Activated T-cell treated with anti-CD3 and anti-CD28 coated beads for 4 hours (primary cell): ENCODE measurements at places on chromosomes 6 and 20.

DNA sequence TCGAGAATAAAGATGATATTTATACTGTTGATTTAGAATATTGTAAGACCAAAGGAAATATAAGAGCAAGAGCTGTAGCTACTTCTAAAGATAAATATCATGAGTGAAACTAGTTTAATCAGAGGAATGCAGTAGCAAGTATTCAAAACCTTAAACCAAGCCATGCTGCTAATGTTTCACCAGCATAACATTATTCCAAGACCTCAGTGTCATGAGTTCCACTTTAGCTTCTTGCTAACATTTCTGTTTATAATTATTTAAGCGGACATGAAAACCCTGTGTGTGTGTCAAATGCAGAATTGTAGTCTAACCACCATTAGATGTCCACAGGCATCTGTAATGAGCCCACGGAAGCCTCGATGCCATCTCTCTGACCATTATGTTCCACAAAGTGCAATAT lies 752.6 kb upstream of the MARCKS start:
- DNase-seq = no peak

DNA sequence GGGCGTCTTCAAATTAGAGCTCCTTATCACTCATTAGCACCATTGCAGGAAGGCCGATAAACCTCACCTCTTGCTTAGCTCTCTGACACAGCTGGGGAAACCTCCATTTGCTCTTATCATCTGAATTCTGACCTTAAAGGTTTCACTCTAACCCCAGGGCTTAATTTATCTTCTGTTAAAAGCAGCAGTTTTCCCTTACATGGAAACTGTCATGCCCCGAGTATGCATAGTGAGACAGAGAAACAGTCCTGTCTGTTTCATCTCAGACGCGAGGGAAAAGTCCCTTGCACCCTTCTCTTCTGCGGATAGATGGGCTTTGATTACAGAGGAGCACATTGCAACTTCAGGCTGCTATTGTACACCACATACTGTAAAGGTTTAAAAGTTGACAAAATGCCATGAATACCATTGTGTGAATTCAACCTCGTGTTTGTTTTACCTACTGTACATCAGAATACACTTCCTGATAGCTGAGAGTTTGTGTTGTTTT lies 191.5 kb upstream of the BMP2 start:
- no peak for DNase-seq

- DNase-seq = no peak
Observed at GRCh38 chr6:19322691-19323485, 514.3 kb upstream of the ID4 start.

- no peak for DNase-seq
Observed at GRCh38 chr20:12594410-12595088, 414.2 kb upstream of the SPTLC3 start.

- DNase-seq = no peak
Observed at GRCh38 chr6:166905013-166905412, 51.3 kb downstream of the RNASET2 start.

GRCh38 chr6:125201961-125202729 lies 48.6 kb downstream of the TPD52L1 start:
- DNase-seq = no peak

GRCh38 chr20:4613184-4613583 lies 108.5 kb upstream of the PRND start:
- DNase-seq = no peak

GRCh38 chr6:71347119-71347518 lies 58.5 kb downstream of the OGFRL1 start:
- no peak for DNase-seq

GRCh38 chr20:41248368-41249024 lies 69.0 kb downstream of the ZHX3 start:
- no peak for DNase-seq

- no peak for DNase-seq
Observed at GRCh38 chr20:44805979-44806620, 4.2 kb downstream of the RIMS4 start.

- DNase-seq = no peak
Observed at GRCh38 chr6:157645201-157645795, 177.7 kb upstream of the SNX9 start.

GRCh38 chr6:36560822-36561221 lies 13.5 kb upstream of the STK38 start:
- DNase-seq = no peak

DNA sequence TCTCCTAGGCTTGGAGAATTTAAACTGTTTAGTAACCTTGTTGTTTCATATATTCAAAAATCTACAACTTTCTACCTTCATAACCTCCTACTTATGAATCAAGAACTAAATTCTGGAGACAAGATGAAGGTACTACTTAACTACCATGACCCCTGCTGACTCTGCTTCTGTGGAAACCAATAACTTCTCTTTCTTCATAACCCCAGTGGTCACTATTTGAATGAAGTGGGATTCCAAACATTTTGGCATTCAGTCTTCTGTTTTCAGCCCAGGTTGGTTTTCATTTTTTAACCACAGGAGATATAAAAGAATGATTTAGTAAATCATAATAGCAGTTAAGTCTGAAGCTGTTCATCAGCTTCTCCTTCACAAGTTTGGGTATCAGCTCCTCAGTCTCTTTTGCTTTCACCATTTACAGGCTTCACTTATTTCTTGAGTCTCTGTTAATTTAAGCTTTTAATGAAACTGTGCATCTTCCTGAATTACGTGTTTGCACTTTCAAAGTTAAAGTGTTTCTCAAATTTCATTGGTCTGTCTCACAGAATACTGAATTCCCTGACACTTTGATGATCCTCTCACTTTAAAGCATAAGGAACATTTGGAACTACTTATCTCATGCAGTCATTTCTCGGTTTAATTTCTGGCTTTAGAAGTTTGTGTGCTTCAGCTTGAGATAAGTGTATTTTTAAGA lies 9.5 kb downstream of the SENP6 start:
- DNase-seq = no peak

GRCh38 chr6:51839726-51840374 lies 247.6 kb downstream of the PKHD1 start:
- DNase-seq = no peak

DNA sequence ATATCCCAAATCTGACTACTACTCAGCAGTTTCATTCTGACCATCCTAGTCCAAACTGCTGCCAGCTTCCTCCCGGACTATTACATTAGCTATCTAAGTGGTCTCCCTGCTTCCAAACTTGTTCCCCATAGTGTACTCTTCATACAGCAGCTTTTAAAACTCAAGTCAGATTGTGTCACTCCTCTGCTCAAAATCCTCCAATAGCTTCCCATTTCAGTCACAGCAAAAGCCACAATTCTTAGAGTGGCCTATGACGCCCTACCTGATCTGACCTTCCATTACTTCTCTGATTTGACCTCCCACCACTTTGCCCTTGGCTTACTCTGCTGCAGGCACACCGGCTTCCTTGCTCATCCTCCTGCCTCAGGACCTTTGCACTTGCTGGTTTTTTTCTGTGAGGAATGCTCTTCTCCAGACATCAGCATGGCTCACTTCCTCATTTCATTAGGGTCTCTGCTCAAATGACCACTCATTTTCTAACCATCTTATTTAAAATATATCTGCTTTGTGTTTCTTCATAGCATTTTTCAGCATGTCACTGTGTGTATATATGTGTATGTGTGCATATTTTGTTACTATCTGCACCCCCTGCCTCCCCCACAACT lies 111.1 kb upstream of the DTNBP1 start:
- DNase-seq = no peak

DNA sequence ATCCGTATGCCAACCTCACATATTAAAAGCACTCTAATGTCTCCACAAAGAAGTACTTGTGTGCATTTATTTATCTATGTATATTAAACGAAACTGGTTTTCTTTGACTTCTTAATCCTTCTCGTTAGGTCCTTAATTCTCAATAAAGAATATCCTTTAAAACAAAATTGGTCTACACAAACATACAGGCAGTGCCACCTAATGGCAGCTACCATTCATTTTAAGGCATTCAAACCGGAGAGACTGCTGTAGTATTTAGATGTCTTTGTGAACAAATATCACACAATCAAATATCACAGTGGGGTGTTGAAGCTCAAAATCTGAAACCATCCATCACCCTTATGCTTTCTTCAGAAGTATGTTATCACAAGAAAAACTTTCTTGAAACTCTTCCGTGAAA lies 96.6 kb upstream of the IRAK1BP1 start:
- DNase-seq = no peak

- no peak for DNase-seq
Observed at GRCh38 chr20:31710423-31711108, 12.1 kb downstream of the BCL2L1 start.

DNA sequence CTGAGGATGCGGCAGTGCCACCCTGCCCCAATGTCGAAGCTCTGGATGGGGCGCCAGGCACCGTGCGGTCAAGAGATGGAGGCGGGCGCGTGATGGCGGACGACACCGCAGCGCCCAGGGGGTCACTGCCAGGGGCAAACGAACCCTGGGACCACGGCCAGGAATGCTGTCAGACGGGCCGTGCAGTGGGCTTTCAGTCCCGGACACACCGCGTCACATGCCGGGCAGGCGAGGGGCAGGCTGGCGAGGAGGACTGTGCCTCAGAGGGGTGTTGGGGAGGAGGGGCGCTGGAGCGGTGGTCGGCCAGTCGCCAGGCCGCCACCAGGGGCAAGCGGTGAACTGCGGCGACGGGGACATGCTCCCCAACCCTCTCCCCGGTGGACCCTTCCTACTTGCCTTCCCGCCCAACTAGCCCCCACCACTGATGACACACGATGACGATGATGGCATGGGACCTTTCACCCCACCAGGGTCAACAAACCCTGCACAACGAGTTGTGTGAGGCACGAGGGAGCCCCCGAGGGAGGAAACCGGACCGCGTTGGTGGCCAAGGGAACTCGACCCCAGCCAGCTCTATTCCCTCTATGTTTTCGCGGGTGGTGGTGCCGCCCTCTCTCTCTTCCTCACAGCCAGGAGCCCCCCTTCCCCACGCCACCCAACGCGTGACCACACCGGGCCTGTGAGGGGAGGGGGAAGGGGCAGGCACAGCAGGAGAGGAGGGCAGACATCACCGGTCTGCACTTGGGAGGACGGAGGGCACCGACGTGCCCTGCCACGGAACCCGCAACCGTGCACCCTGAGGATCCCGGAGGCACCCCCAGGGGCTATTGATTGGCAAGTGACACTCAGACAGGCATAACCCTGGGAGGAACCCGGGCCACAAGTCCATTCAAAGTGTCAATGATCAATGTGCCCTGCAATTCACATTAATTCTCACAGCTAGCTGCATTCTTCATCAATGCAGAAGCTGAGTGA lies 1960.9 kb upstream of the DEFB115 start:
- DNase-seq = no peak

- no peak for DNase-seq
Observed at GRCh38 chr6:3630258-3630835, 121.2 kb downstream of the PXDC1 start.

GRCh38 chr20:20139403-20139802 lies 87.1 kb downstream of the CFAP61 start:
- no peak for DNase-seq

GRCh38 chr6:5250911-5251310 lies 9.8 kb downstream of the LYRM4 start:
- DNase-seq = no peak

GRCh38 chr20:56465997-56466396 lies 2.4 kb upstream of the RTF2 start:
- DNase-seq = no peak

DNA sequence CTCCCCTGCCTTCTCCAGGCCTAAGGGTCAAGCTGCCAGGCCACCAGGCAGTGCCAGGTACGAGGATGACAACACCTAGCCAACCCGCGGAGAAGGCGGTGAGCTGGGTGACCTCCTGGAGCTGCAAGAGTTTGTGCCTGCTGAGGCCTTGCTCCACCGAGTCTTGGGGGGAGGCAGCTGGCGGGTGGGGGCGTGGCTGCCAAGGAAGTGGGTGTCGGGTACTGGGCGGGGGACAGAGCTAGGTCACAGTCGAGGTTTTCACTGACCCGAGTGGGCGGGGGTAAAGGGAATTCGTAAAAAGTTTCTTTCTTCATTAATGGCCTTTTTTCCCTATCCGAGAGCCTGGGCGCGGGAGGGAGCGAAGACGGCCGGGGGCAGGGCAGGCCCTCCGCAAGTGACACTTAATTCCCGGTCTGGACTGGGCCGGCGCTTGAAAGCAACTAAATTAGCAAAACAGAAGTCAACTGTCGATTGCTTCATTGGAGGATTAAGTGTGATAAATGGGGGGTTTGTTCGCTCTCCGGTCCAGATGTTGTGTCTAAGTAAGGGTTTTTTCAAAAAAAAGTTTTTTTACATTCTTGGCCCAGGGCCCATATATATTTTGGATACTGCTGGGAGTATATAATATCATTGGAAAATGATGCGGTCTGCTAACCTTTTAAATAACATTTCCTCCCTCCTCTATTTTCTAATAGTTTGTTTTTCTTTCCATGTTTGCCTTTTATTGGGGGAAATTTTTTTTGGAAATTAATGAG lies 43.1 kb upstream of the FOXP4 start:
- DNase-seq = no peak

- no peak for DNase-seq
Observed at GRCh38 chr6:98775205-98775604, 59.2 kb upstream of the POU3F2 start.

DNA sequence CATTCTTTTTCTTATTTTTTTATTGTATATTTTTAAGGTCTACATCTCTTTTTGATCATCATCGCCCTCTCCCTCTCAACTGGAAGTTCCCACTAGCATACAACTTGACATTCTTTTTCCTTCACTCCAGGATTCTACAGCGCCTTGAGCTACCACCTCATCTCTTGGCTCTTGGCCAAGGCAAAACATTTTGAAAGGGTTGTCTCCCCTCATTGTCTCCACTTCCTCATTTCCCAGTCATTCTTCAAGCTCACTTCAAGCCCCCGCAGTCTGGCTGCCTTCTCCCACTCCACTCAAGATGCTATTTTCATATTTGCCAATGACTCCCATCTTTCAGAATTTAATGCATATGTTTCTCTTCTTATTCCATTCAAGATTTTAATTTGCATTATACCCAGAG lies 63.0 kb downstream of the OPN5 start:
- no peak for DNase-seq

DNA sequence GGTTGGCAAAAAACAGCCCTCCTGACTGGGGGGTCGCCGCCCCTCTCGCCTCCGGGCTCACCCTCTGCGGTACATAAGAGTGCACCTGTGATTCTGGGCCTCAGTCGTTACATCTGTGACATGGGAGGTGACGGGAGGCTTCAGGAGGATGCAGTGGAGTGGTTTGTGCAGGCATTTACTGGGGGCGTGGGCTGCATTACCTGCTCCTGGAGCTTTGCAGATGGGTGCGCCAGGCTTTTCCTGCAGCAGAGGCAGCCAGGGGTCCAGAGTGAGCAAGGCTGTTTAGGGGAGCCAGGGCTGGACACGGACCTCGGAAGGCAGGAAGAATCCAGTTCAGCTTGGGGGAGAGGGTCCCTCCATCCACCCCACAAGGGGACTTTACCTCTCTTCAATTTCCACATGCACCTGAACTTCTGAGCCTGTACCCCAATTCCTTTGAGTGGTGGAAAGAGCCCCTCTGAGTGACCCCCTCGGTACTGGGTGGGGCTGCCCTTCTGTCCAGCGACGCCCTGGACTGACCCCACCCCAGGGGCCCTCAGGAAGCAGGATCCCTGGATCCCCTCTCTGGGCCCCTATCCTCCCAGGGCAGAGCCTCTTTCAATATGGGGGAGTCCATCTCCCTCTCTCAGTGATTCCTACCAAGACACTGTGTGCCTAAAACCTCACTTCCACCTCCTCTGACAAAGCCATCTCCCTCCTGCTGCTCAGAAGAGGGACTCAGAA lies 134.0 kb downstream of the TAF4 start:
- DNase-seq = no peak

- DNase-seq = no peak
Observed at GRCh38 chr6:75600768-75601167, 912 bp upstream of the SENP6 start.

- DNase-seq = no peak
Observed at GRCh38 chr6:133130863-133131262, 110.3 kb upstream of the EYA4 start.
